Stimulated activated CD4-positive, alpha-beta T cell treated with anti-CD3 and anti-CD28 coated beads, Interleukin-12 subunit alpha, Interleukin-12 subunit beta, amount 100 ng/mL, for 24 hours (primary cell): ENCODE measurements at places on chromosomes 2 and 18.

DNA sequence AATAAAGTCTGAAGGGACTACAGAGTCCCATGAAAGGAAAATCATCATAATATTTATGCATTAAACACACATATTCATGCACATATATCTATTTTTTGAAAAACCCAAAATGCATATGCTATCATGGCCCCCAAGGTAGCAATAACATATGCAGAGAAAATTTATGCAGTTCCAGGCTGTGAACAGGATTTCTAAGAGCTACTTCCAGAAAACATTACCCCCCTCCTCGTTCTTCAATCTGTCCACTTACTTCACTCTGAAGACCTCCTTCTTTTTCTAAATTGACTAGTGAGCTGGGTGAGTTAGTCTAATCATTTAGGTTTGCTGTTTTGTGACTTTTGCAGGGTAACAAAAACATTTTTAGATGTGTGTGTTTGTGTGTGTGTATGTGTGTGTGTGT, 376.4 kb upstream of the ZEB2 start:
- no peak for DNase-seq

DNA sequence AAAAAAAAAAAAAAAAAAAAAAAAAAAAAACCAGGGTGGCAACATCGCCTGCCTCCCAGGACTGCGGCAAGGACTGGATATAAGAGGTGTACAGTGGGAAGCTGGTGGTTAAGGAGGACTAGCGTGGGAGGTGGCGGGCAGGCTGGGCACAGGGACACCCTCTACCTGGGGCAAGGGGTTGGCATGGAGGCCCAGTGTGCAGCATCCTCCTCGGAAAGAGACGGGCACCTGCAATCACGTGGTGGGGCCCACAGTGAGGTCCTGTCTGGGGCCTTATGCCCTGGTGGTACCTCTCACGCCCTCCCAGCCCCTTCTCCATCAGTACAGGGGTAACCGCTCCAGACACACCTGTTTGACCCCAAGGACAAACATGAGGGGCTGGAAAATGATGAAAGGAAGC, 27.9 kb downstream of the PXDN start:
- DNase-seq = no peak

GRCh38 chr2:208099682-208100470, 24.4 kb downstream of the CRYGD start:
- no peak for DNase-seq

- no peak for DNase-seq
Observed at GRCh38 chr2:147500229-147500628, 344.6 kb upstream of the ACVR2A start.

DNA sequence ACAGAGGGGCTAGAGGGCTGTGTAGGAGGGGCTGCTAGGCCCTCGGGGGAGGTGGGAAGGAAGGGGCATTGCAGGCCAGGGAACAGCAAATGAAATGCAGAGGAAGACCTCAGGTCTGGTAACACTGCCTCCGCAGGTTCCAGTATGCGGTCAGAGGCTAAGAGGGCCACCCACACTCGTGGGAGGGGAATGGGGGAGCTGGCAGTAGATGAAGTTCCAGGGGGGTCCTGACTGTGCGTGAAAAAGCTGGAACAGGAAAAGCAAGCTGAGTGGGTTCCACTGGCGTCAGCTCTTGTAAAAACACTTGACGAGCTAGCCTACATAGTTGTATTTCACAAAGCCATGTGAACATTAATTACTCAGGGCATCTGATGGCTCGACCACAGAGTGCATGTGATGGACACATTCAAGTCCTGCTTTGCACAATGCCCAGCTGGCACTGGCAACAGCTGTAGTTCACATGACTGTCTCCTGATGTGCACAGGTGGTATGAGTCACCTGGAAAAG, 29.0 kb upstream of the PTPN4 start:
- no peak for DNase-seq

GRCh38 chr18:58604311-58604710, 24.6 kb downstream of the ALPK2 start:
- DNase-seq = no peak
